Right ventricle myocardium superior (tissue), 1 donor: ENCODE measurements at places on chromosomes 7 and 10.
A peak's percentile ranks its signal among the peaks of the same experiment; 100 is the strongest.

DNA sequence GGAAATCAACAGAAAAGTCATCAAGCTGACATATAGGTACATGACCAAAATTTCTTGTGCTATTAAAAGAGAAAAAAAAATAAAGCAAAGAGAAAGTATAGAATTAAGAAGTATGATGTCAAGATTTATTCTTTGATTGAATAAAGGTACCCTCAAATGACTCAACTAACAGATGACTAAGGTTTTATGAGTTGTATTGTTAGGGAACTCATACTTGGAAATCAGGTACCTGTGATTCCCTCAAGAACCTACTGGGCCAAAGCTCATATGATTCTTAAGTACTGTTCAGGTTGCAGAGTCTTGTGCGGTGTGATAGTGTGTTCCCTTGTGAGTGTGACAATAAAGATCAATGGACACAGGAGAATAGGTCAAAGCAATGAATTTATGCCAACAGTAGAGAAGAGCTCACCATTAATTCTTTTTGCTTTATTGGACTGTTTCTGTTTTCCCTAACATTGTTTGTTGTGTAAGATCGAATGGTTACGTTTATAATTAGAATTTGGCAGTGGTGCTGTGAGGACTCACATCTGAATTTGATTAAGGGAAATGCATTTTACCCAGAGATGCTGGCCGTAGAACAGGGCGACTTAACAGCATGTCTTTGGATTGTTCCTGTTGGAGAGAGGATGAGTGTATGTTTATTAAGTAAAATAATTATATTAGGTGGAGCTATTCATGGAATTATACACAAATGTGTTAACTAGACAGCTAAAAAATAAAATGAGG lies 293.2 kb upstream of the SEMA3D start:
- no peak for DNase-seq

DNA sequence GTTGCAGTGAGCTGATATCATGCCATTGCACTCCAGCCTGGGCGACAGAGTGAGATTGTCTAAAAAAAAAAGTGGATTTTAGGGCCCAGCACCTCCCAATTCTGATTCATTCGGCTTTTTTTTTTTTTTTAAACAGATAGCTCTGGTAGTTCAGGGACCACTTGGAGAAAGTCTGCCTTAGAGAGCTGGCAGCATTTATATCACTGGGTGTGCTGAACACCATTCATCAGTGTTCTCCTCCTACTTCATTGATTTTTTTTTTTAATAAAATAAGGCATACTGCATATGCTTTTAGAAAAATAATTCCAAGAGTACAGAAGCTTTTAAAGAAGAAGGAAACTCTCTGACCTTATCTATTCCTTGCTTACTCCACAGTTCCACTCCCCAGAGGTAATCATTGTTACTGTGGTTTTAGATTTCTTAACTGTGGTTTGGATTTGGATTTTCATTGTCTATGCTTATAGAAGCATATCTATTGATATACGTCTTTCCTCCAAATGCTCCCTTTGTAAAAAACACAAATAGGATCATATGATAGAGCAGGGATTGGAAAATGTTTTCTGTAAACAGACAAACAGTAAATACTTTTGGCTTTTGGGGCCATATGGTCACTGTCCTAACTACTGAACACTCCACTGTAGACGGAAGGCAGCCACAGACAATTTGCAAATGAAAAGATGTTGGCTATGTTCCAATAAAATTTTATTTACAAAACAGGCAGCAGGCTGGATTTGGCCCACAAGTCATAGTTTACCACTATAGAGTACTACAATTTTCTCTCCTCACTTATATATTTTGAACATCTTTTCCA lies 21.1 kb upstream of the SAR1A start:
- DNase-seq = no peak

DNA sequence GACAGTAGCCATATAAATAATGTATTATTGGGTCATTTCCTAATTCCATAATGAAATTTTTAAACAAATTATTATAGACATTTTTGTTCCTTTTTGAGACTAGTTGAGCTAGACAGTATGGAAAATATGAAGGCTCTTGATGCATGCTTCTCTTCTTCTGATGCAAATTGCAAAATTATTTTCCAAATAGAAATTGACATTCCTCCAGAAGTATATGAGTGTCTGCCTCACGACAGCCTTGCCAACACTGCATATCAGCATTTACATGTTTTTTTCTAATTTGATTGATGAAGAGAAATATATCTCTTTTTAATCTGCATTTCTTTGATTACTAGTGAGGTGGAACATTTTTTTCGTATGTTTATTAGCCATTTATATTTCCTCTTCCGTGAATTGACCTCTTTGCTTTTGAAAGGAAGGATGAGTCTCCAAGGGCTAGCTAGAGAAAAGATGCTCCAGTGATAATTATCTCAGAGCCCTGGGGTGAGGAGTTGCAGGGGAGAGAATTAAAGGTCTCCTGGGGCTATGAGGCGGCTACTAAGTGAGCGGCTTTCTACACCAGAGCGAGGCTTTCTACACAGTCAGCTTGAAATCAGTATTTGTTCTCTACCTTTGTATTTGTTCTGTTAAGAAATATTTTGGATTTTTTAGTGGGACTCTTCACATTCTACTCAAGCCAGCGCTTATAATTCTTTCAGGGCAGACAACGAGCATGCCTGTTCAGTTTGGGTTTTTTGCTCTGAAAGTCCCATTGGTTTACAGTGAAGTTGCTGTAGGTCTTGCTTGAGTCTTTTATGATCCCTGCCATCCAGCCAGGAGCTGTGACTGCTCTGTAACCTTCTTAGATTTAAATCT lies 712.2 kb upstream of the GALNT17 start:
- DNase-seq = no peak

DNA sequence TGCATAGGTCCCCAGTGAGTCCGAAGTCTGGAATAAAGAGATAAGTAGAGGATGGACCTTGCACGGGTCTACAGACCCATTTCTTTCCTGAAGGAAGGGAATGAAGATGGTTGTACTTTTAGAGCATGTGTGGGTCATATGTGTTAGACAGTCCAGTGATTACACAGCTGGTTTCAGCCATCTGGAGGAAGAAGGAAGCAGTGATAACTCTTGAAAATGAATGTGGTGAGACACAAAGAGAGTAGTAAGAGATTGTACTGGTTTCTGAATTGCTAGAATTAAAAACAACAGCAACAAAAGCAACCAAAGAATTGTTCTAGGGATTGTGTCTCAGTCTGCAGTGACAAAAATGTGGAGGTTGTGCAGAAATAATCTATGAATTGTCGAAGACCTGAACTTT lies 258.9 kb downstream of the SUGCT start:
- DNase-seq = no peak

DNA sequence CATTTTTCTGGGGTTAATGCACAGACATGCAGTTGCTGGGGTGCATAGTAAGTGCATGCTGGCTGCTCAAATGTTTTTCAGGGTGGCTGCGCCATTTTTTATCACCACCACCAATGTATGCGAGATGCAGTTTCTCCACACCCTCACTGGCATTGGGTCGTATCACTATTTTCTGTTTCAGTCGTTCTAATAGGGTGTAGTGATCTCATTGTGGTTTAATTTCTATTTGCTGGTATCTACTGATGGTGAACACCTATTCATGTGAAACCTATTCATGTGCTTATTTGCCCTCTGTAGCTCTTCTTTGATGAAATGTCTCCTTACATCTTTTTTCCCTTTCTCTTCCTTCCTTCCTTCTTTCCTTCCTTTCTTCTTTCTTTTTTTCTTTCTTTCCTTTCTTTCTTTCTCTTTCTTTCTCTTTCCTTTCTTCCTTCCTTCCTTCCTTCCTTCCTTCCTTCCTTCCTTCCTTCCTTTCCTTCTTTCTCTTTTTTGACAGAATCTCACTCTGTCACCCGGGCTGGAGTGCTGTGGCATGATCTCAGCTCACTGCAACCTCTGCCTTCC lies 84.3 kb downstream of the ELFN1 start:
- no peak for DNase-seq

DNA sequence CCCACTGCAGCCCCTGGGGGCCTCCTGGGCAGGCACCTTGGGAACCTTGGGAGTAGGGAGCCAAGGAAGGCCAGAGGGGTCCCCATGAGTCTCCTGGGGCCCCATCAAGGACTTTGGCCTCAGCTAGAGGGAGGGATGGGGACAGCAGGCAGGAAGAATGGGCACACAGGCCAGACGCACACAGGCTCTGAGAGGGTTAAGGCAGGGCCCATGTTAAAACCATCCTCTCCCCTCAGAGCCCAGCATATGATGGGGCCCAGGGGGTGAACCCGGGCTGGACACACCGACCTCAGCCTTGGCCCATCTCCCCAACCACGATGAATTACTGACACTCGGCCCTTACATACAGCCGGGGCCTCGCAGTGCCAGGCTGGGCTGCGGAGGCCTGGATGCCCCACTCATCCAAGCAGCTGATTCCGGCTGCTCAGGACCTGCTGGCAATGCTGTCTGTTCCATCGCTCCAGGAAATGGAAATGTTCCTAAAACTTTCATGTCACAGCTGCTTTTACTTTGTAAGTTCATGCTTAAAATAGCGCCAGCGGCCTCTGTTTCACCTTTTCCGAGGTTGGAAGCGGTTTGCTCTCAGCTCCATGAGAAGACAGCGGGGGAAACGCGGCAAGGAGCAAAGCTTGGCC lies 17.3 kb upstream of the INPP5A start:
- DNase-seq = peak; percentile 44

DNA sequence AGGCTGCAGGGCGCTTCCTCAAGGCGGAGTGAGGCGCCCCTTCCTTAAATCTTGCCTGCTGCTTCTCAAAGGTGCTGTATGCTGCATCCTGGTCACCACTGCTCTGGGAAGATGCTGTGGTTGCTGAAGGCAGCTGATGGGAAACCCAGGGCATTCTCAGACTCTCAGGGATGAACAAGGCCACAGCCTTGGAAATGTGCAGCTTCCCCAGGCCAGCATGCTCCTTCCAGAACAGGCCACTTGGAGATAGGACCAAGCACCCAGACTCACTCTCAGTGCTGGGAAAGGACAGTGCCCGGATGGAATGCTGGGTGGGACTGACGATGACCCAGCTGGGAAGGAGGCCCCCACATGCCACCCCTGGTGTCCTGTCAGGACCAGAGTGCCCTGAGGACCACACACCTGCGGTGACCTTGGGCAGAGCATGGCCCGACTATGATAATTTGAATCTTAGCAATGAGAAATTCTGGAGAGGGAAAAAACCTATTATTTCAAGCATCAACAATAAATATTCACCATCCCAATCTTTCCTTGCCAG lies 235.5 kb downstream of the TNS3 start:
- DNase-seq = no peak

GRCh38 chr10:43419997-43420368 lies 11.0 kb upstream of the HNRNPF start:
- peak; percentile 55 for DNase-seq

GRCh38 chr7:96675548-96675947 lies 34.1 kb downstream of the SEM1 start:
- DNase-seq = no peak

DNA sequence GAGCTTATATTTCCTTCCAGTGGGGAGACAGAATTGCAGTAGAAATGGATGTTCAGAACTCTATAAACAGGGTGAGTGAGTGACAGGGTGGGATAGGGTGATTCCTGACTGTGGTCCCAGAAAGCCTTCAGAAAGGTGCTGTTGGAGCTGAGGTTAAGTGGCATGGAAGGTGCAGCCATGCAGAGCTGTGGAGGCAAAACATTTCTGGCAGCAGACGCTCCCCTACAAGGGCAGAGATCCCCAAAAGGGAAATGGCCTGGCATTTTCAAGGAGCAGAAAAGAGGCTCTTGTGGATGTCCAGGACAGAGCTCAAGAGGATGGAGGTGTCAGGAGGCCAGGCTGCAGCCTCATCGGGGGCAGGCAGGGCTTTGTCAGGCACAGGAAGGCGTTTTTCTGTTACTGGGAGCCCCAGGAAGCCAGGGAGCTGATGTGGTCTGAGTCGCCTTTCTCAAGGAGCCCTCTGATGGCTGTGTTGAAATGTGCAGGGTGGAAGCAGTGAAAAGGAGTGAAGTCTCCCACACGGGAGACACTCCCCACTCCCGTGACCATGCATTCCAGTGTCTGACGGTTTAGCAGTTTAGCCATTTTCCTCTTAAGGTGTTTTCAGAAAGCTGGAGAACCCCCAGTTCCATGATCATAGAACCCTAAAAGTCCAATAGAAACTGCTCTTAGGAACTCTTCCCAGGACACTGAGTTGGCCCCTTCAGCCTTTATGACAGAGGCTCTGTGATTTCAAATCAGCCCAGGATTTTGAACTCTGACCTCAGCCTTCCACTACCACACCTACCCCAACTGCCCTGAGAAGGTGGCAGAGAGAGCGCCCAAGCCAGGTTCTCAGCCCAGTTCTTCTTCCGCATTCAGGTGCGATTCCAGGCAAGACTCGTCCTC lies 96.2 kb downstream of the C10orf105 start:
- no peak for DNase-seq

- DNase-seq = no peak
Measured at GRCh38 chr10:1400101-1401070, 336.9 kb downstream of the ADARB2 start.

DNA sequence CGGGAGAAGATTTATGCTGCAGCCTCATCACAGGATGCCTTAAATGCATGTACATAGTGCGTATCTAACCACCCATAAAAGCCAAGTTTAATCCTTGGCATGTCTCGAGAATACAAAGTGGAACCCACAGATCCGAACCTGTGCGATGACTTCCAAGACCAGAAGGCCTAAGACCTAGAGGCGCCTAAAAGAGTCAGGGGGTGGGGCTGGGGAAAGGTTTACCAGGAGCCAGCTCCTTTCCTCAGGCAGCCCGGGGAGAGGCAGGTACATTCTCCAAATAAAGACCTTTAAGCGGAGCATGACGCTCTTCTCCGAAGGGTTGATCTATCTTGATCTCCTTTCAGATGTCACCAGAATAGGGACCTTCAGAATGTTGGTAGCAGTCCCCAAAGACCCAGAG lies 9.7 kb downstream of the SP8 start:
- no peak for DNase-seq

- no peak for DNase-seq
Measured at GRCh38 chr10:35140126-35140525, 13.5 kb downstream of the CREM start.

DNA sequence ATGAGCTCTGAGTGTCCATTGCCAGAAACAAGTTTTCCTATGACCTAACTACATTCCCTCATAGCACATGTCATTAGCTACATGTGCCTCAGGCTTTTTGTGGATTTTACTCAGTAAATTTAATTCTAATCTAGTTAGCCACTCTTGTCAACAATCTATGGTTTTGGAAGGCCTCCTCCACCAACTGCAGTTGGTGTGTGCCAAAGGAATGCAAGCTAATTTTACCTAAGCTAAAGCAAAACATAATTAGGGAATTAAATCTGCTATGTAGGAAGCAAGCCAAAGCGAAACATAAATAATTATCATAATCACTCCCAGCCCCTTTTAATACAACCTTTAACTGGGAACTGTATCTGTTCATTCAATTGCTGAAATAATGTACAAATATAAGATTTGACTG lies 3.5 kb upstream of the CTTNBP2 start:
- DNase-seq = no peak
